ENCODE measurements at places on chromosomes 7 and 10.
A peak's percentile ranks its signal among the peaks of the same experiment; 100 is the strongest.

GRCh38 chr7:18685971-18686370 is 190.4 kb downstream of the HDAC9 start:
- no peak for DNase-seq

DNA sequence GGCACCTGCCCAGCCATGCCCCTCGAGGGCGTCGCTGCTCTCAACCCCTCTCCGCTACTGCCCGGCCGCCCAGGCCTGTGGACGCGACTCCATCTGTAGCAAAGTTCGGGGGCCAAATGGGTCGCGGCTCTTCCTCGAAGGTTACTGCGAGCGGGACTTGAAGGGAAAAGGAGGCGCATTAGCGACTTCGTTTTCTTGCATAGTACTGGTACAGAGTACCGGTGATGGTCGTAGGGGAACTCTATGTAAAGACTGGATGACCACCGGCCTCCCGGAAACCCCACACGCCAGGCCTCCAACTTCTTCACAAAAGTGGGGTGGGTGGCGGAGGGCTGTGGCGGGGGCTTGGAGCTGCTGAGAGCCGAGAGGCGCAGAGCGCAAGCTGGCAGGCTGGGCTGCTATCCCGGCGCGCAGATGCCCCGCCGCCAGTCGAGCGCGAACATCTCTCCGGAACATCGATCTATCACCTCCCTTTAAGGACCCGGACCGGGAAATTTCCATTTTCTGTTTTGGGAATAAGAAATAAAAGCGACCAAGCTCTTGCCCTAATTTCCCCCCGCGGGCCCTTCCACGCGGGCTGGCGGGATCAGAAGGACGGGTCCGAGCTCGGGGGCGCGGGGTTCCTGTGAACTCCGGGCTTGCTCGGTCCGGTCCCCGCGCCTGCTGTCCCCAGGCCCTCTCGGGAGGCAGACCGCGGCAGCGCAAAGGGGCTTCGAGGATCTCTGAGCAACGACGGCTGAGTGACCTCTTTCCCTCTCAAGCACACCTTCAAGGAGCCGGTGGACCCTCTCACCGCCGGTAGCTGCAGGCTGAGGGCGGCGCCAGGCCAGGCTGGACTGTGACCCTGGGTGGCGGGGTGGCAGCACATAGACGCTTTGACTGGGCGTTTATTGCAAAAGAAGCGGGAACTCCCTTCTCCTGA is 12.2 kb upstream of the FEZF1 start:
- no peak for DNase-seq

- no peak for DNase-seq
Observed at GRCh38 chr7:150686030-150686631, 625 bp downstream of the GIMAP2 start.

GRCh38 chr7:897086-897485 is 20.7 kb downstream of the GET4 start:
- DNase-seq: no peak

DNA sequence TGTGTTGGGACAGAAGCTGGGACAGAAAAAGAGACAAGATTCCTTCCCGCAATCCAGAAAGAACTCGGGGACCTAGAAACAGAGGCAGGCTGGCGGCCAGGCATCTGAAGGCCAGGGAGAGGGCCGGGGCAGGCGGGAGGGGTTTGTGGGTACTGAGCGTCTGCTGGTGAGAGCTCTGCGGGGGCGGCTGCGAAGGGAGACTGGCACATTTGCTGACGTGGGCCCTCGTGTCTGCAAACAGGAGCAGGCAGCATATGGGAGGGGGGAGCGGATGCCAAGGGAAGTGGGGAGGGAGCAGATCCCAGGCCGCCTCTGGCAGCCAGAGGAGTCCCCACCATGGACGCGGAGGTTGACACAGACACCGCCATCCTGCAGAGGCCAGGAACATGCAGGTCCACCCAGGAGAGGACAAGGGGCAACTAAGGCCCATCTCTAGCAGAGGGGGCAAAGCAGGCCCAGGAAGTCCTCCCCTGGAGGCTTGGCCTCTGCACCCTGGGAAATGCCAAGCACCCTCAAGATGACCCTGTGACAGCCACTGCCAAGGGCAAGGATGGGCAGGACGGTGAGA is 32.2 kb downstream of the KCNH2 start:
- peak; percentile 78 for DNase-seq

GRCh38 chr7:38162036-38162435 is 16.0 kb upstream of the STARD3NL start:
- DNase-seq: no peak

GRCh38 chr10:14536241-14537213 is 205.8 kb upstream of the FRMD4A start:
- DNase-seq: peak; percentile 68

- no peak for DNase-seq
Observed at GRCh38 chr7:112721366-112721765, 68.8 kb downstream of the TMEM168 start.

DNA sequence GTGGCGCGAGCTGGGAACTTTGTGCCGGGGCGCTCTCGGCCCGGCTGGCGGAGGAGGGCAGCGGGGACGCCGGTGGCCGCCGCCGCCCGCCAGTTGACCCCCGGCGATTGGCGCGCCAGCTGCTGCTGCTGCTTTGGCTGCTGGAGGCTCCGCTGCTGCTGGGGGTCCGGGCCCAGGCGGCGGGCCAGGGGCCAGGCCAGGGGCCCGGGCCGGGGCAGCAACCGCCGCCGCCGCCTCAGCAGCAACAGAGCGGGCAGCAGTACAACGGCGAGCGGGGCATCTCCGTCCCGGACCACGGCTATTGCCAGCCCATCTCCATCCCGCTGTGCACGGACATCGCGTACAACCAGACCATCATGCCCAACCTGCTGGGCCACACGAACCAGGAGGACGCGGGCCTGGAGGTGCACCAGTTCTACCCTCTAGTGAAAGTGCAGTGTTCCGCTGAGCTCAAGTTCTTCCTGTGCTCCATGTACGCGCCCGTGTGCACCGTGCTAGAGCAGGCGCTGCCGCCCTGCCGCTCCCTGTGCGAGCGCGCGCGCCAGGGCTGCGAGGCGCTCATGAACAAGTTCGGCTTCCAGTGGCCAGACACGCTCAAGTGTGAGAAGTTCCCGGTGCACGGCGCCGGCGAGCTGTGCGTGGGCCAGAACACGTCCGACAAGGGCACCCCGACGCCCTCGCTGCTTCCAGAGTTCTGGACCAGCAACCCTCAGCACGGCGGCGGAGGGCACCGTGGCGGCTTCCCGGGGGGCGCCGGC is 870 bp downstream of the FZD1 start:
- DNase-seq: peak; percentile 66

DNA sequence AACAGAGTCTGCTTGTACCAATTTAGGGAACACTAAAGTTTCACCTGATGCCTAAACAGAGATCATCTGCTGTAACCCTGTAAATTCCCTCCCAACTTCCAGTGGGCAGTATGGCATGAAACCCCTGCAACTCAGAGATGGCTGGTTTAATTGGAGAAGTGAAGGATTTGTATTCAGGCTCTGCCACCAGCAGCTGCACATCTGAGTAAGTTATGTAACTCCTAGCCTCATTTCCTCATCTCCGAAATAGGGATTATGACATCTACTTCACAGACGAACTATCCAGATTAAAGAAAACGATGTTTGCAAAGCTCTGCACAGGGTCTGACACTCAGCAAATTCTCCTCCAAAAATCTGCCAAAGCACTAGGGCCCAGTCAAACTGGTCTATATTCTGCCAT is 493.0 kb downstream of the KCNMA1 start:
- no peak for DNase-seq

DNA sequence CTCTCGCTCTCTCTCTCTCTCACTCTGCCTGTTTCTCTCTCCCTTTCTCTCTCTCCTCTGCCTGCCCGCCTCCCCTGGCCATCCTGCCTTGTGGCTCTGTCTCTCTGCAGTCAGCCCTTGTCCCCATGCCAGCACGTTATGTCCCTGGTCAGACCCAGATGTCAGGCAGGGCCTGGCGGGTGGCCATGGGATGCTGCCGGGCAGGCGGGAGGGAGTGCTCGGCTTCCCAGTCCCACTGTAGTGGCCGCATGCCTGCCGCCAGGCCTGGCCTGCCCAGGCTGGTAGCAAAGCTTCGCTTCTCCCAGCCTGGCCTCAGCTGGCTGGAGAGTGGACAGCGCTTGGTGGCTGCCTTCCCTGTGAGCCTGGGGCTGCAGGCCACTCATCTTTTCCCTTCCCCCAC is 121.5 kb upstream of the ZNF716 start:
- DNase-seq: no peak

DNA sequence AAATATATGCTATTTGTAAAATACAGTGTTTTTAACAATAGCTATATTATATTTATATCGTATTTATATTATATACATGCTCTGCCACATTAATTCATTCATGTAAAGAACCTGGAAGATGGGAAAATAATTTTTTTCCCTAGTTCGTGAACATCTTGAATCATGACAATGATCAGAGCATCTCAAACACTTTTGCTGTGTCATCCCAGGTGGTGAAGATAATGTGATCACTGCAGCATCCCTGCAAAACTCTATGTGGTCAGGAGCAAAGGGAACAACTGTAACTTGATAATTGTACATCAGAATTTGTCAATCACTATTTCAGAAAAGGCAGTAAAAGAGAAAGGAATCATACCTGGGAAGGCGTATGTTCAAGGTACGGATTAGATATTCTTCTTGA is 39.3 kb downstream of the RAPGEF5 start:
- DNase-seq: no peak

GRCh38 chr10:82128527-82128926 is 253.5 kb downstream of the NRG3 start:
- no peak for DNase-seq

- no peak for DNase-seq
Observed at GRCh38 chr7:50153148-50153547, 60.1 kb upstream of the ZPBP start.

- no peak for DNase-seq
Observed at GRCh38 chr10:25914776-25915175, 19.3 kb upstream of the MYO3A start.

DNA sequence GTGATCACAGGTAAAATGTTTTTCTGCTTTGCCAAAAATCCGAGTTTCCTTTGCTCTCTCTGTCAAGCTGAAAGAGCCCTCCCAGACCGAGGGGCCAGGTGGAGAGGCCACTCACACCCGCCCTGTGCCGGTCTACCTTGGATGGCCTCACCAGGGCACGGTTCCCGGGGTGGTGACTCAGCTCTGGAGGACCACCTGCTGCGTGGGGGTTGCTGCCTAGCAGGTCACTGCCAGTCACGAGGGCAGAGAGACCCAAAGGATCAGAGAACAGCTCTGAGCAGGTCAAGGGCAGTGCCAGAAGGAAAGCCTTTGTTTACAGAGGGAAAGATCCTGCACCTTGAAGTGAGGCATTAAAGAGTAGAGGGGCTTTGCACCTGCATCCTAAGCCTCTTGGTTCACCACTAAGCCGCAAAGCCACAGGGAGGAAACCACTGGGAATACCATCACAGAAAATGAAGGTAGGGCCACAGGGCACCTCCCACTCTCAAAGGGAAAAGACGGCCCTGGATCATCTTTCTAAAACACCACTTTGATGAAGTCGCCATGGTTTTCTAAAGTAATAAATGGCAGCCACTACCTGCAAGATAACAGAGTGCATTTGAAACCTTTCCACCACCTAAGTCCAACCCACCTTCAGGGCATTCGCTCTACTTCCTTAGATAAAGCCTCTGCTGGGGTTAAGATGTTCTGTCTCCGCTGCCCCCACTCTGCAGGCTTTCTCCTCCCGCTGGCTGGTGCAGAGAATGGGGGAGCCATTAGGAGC is 160.3 kb upstream of the KLF14 start:
- peak; percentile 91 for DNase-seq

DNA sequence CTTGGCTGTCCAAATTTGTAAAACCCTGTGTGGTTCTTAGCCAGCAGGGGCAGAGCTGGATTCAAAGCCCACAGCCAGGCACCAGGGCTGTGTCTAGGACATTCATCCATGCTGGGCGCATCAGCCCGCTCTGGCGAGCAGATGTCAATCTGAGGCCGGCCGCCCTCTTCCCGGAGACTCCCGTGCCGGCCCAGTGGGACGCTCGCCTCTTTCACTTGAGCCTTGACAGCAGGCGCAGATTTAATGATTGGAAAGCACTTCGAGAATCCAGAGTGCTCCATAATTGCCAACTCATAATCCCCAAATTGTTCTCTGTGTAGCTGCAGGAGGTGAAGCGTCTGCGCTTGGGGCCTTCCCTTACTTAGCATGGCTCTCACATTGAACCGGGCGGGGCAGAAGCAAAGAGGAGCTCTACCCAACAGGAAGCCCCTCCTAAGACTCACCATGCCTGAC is 36.7 kb downstream of the SLIT1 start:
- DNase-seq: no peak

DNA sequence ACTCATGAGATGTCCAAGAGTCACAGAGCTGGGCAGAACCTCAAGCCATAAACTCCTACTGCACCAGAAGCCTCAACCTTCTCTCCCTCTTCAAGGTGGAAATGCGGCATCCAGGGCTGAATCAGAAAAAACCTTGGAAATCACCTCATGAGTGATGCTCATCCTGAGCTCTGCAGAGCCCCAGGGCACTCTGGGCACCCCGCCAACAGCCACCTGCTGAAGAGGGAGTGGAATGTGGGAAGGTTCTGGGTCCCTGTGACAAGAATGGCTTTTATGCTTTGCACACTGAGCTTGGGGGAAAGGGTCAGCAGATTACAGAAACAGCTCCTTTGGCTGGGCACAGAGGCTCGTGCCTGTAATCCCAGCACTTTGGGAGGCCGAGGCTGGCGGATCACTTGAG is 18.8 kb downstream of the NUDT1 start:
- DNase-seq: peak; percentile 87

GRCh38 chr7:123770378-123770777 is 21.6 kb upstream of the WASL start:
- DNase-seq: no peak

DNA sequence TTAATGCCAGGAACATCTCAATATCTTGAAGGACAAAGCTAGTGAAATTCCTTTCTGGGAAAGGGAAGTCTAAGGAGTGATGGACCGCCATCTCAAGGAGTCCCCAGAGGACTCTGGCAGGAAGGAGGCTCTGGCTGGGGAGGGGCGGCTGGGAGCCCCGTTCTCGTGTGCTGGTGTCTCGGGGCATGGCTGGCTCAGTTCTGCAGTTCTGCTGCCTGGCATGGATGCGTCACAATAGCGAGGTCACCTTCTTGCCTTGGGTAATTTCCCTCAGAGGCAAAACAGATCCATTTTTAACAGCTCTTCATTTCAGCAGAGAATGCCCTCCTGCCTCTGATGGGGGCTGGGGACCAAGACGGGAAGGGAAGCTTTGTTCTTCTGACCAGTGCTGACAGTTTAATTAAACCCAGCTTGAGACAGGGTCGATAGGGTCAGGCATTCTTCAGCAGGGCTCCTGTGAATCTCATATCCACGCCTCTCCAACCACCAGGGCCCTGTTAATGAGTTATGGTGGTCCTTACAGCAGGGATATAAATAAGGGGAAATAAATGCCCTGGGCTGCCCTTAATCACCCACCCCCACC is 35.7 kb downstream of the SLIT1 start:
- no peak for DNase-seq

All from left lung (tissue), 14 donors.